LHCN-M2 (cell line): ENCODE measurements at places on chromosomes 1 and 21. TPM values are rescaled to one million over a fixed set of nuclear protein-coding genes. Genes with fewer than 3 reads are reported as not detected.

RIIAD1 gene
- not detected in 2 replicates for total RNA-seq

DNA sequence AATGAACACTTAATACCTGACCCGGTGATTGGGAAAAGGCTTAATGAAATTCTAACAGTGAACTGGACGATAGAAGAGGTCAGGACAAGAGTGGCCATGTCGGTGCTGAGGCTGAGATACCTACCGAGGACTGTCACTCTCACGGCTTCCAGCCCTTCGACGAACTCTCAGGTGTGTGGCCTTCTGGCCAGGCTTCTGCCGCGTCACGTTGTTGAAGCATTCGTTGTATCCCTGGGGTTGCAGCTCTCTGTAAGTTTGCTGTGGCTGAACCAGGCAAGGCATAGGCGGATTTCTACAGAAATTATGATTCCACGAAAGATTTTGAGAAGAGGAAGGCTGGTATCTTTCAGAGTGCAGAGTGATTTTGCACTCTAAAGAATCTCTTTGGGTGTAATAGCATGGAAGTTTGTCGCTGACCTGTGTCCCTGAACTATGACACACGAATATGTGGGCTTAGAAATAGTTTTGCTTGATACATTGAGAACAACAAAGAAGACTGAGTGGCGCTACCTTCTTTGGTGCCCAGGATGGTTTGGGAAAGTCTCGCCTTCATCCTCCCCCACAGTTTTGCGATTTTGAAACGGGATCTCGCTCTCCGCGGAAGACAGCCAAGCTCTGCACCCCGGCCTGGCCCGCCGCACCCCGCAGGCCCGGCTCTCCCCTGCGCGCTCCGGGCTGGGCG lies 403 bp upstream of the EPHX4 start:
- no peak for DNase-seq

DNA sequence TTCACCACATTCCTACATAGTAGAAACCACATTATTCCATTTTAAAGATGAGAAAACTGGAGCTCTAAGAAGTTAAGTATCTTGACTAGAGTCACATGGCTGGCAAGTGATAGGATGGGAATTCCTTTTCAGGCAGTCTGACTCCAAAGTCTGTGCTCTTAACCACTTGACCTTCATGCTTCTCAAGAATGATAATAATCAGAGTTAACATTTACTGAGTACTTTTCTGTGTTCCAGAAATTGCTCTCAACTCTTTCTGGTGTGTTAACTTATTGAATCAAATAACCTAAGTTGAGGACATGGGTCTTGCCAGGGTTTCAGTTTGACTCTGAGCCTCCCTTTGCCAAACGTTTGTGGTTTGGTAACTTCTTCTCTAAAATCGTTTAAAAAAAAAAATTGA lies 169.4 kb downstream of the RASAL2 start:
- no peak for DNase-seq

ZCCHC17 gene
- 38.5 and 47.6 TPM in 2 replicates for total RNA-seq

- DNase-seq, result peak; percentile 32
Measured at GRCh38 chr1:203556047-203556851, 62.3 kb downstream of the OPTC start.

DNA sequence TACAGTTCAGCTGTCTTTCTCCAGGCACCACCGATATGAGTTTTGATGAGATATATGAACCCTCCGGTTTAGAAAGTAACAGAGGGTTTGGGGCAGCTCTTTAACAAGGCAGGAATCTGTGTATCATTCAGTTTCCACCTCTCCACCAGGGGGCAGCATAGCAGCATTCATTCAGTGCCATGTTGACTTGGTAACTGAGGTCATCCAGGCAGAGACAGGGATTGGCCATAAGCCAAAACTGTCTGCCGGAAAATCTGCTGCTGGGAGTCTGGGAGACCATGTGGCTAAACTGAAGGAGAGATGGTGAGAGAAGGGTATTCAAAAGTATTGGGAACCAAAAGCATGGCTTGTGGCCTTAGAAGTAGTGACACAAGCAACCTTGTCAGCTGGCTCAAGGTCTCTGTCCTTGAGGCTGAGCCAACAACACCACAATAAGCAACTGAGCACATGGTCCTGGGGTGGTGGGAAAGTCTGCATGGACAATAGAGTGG lies 98.5 kb downstream of the LMX1A start:
- DNase-seq, result peak; percentile 19

- DNase-seq, result no peak
Measured at GRCh38 chr1:76390456-76390855, 315.9 kb downstream of the ST6GALNAC3 start.

SPATA1 gene
- 0.63 TPM in 1 of 2 replicates, not detected in the other for total RNA-seq

DNA sequence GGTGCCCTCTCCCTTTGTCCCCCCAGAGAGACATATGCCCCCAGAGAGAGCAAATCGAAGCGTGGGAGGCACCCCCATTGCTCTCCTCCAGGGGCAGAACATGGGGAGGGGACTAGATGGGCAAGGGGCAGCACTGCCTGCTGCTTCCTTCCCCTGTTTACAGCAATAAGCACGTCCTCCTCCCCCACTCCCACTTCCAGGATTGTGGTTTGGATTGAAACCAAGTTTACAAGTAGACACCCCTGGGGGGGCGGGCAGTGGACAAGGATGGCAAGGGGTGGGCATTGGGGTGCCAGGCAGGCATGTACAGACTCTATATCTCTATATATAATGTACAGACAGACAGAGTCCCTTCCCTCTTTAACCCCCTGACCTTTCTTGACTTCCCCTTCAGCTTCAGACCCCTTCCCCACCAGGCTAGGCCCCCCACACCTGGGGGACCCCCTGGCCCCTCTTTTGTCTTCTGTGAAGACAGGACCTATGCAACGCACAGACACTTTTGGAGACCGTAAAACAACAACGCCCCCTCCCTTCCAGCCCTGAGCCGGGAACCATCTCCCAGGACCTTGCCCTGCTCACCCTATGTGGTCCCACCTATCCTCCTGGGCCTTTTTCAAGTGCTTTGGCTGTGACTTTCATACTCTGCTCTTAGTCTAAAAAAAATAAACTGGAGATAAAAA lies 8.4 kb downstream of the EFNA3 start:
- no peak for DNase-seq

DNA sequence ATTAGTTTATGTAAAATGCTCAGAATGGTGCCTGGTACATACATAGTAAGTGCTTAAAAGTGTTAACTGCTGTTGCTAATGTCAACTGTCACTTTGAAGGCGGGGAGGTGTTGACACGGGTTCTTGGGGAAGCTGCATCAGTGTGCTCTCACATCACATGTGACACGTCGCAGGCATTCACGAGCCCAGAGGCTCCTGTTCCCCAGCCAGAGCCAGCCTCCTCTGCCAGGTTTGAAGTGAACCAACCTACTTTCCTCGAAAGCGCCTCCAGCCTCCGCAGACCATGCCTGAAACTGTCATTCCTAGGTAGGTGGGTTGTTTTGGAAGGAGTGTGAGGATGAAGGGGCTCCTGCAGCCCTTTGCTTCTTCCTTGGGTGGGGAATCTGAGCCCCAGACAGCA lies 13.8 kb downstream of the GALNT2 start:
- no peak for DNase-seq

TCP10L gene
- not detected in 2 replicates for total RNA-seq

DNA sequence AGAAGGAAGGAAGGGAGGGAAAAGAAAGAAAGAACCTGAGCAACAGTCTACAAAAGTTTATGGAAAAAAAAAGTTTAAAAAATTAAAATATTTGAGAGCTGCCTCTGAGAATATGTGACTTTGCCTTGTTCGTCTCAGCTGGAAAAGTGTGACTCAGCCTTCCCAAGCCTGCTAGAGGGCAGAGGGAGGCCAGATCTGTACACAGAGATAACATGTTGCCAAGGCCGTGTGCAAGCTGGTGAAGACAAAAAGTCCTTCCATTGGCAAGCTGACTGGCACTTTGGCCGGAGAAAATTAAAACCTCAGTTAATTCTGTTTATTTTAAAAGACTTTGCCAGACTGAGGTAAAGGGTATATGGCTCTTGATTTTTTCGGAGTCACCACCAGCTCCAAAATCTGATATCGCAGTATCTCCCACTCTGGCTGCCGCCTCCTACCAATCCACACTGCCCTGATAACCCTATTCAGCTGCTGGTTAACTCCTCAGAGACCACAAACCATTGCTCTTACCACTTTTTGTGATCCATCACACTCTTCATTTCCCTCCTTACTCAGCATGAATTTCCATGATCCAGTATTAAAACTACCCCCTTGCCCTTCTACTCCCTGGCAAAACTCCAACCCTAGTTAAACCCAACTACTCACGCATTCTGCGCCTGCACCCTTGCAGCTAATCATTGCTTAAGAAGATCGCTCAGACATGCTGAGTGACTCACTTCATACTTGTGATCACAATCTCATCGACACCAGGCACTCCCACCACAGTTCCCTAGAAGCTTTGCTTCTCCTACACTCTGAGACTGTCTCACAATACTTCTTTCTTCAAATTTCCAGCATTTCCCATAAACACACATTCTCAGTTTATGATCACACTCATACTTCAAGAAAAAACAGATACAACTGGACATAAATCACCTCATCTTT lies 5.7 kb upstream of the PPP1R15B start:
- peak; percentile 92 for DNase-seq

KPRP gene
- total RNA-seq, result 0.13 TPM in 1 of 2 replicates, not detected in the other

GRCh38 chr1:214574598-214575411 lies 23.4 kb upstream of the PTPN14 start:
- no peak for DNase-seq

ZBTB37 gene
- total RNA-seq, result 4.3 and 4.9 TPM in 2 replicates

SIK1 gene
- 12.1 and 20.3 TPM in 2 replicates for total RNA-seq

LAD1 gene
- total RNA-seq, result 0.64 and 2.2 TPM in 2 replicates

- no peak for DNase-seq
Measured at GRCh38 chr1:36367798-36368197, 17.9 kb downstream of the STK40 start.

DNA sequence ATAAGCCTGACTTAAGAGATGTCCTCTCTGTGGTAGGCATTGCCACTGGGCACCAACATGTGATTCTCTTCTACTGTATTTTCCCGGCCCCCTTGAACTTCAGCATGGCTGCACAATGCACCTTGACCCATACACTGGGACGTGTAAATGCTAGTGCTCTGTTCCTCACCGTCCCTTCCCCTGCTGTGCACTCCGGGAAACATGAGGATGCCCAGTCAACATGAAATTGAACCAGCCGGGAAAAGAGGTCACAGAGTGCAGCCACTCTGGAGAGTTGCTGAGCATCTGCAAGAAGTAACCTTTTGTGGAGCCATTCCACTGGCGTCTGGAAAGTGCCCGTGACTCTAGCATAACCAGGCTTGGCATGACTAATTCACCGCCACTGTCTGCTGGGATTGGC lies 646.7 kb downstream of the NPHP4 start:
- no peak for DNase-seq

GRCh38 chr1:194230351-194231144 lies 1044.1 kb upstream of the B3GALT2 start:
- no peak for DNase-seq

DNA sequence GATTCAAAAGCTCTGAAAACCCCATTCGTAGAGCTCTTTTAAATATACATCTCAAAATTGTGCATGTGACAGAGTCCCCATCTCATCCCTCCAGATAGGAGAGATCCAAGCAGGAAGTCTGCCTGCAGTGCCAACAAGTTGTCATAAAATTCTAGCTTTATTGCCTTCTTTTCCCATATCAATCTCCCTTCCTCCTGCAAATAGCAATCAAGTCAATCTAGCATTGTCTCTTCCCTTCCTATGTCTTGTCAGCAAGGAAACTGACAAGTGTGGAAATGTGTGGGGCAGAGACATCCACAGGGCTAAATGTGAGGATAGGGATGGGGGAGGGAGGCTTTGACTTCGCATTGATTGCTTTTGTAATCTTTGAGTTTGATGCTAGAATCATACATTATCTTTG lies 165.2 kb downstream of the C1orf94 start:
- no peak for DNase-seq

TNFRSF18 gene
- not detected in 2 replicates for total RNA-seq

SH2D2A gene
- not detected in 2 replicates for total RNA-seq

GBP4 gene
- total RNA-seq, result not detected in 2 replicates

DNA sequence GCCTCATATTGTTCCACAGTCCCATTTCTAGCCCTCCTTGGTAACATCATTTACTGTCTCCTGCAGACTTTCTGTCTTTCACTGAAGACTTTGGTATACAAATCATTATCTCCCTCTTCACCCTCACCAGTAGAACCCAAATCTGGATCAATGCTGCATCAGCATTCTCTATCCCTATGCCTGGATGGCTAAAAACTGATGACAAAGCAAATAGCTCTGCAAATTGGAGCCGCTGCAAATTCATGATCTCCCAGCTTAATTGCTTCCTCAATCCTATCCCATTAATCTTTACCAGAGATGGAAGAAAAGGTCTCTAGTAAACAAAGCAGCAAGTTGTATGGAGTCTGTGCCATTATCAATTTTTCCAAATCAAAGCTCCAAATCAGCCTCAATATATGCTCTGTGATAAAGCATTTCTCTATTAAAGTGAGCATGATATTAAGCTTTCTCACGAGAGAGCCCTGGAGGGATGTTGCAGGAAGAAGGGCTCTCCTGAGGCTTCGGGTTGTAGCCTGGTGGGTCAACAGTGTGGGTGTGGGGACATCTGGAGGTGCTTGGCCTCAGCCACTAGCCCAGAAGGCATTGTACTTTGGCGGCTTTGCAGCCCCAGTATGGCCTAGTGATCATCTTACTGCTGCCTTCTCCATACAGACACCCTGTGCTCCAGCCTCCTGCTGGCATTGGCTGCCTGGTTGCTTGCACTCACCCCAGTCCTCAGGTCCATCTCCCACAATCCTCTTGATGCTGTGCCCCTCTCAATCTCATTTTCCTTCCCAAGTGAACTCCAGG lies 46.2 kb upstream of the COL24A1 start:
- DNase-seq, result no peak

DNA sequence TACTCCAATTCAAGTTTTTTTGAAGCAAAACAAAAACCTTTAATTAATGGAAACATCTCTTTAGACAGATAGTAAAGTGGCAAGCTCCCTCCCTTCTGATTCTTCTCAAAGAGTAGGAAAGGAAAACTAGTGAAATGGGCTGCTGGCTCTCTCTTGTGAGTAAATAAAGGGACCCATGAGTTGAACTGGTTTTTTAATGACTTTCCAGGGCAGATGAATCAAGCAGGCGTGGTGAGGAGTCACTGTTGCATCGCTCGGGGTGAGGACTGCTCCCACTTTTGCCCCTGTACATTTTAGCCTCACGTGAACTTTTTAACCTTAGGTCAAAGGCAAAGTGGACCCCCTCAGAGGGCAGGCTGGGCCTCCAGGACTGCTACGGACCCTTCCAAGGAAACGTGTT lies 64.8 kb downstream of the ABCA4 start:
- DNase-seq, result no peak

TMEM125 gene
- not detected in 2 replicates for total RNA-seq

DNA sequence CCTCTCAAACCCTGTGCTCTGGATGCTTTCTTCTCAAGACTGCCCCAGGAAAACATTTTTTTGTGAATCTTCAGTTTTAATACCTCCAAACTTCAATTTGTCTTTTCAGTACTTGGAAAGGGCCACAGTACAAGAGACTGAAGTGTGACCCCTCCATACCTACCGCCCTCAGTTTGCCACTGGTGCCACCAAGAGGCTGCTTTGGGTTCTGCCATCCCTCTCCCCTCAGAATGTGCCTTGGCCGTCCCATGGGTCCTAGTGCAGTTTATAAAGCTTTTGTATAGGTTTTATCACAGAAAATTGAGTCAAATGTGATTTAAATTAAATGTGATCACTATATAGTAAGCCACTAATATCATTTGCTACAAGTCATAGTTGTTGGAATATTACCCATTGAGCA lies 60.8 kb upstream of the PGD start:
- DNase-seq, result peak; percentile 52

- DNase-seq, result peak; percentile 14
Measured at GRCh38 chr1:110170766-110171733, 20.8 kb downstream of the SLC6A17 start.

HTR6 gene
- total RNA-seq, result not detected in 2 replicates

TMEM82 gene
- 0.11 TPM in 1 of 2 replicates, not detected in the other for total RNA-seq

GRCh38 chr1:154750681-154751665 lies 119.1 kb downstream of the KCNN3 start:
- no peak for DNase-seq
